Motor neuron (in vitro differentiated cells): ENCODE measurements at places on chromosomes 1 and 21. TPM values are rescaled to one million over a fixed set of nuclear protein-coding genes. Genes with fewer than 3 reads are reported as not detected.

DNA sequence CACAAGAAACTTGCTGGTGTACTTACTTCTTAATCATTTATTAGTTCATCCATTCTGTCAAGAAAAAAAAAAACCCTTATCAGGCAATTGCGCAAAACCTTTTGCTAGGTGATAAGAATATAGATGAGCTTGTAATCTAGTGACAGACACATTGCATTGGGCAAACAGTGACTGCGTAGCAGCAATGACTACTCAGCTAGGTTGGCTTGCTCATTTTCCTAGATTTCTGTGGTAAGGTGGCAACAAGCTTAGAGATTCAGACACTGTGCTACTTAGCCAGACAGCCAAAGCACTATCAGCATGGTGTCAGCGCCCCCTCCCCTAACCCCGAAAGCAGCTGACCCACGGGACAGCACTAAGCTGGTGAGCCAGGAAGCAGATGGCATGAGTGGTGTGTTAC is 203.1 kb downstream of the BARHL2 start:
- ATAC-seq, result no peak

GRCh38 chr21:16873176-16873575 is 639.7 kb upstream of the CXADR start:
- no peak for ATAC-seq

DNA sequence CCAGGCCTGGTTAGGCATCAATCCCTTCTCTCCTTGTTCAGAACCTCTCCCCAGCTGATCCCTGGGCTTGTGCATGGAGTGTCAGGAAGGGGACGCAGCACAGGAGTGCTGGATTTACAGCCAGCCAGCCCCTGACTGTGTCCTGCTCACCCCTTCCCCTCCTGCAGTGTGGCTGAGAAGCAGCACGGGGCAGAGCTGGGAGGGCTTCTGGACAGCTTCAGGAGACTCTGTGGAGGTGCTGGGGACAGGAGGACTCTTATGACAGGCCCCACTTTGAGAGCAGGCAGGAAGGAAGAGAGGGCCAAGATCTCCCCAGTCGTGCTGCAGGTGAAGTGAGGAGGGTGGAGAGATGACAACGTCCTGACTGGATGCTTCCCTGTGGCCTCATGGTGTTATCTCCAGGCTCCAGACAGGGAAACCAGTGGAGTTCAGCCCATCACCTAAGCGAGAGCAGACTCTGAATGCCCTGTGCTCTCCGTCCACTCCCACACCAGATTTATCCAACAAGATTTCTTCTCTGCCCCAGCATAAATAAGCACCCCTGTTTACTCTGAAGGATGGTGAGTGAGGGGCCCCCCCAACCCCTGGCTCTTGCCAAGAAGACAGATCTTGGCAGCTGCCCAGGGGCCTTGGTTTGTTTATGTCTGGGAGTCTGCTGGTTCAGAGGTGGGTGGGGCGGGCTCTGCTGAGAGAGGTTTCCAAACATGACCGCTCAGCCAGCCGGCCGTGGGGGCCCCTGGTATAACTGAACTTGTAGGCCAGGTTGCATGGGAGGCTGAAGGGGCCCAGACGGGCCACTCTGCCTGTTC is 21.3 kb downstream of the TMCC2 start:
- peak; percentile 56 for ATAC-seq

DNA sequence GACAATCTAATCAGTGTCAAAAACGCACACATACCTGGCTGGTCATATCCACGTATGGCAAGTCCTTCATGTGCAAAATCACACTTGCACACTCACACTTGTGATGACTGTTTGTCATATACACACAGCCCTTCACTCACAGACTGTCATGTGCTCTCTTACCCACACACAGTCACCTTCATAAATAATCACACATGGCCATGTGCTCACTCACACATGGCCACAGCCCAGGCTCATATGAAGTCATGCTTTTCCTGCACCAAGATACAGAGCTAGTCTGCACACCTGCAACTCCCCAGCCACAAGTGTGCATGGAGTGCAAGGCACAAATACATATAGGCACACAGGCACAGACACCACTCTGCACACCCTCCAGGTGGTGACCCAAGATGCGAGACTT is 45.4 kb upstream of the FOXO6 start:
- ATAC-seq, result peak; percentile 58

- ATAC-seq, result peak; percentile 66
These were observed 5.4 kb upstream of the TRPM2 start for GRCh38 chr21:44347911-44348451.

Gene GPR89B
- 15.9 and 18.9 TPM in 2 replicates for total RNA-seq

Gene HP1BP3
- 90.1 and 101 TPM in 2 replicates for total RNA-seq

Gene CHODL
- total RNA-seq, result not detected in 2 replicates

Gene SLC9A1
- total RNA-seq, result 39.5 and 40.2 TPM in 2 replicates

Gene S100A7A
- total RNA-seq, result 0.14 and 0.19 TPM in 2 replicates

Gene TFF2
- not detected in 2 replicates for total RNA-seq
